ENCODE measurements at places on chromosomes 2 and 18.
A peak's percentile ranks its signal among the peaks of the same experiment; 100 is the strongest.

- peak; percentile 6 for DNase-seq
Observed at GRCh38 chr2:105287692-105288091, 41.8 kb downstream of the TGFBRAP1 start.

- no peak for DNase-seq
Observed at GRCh38 chr2:11990576-11990975, 244.1 kb downstream of the LPIN1 start.

DNA sequence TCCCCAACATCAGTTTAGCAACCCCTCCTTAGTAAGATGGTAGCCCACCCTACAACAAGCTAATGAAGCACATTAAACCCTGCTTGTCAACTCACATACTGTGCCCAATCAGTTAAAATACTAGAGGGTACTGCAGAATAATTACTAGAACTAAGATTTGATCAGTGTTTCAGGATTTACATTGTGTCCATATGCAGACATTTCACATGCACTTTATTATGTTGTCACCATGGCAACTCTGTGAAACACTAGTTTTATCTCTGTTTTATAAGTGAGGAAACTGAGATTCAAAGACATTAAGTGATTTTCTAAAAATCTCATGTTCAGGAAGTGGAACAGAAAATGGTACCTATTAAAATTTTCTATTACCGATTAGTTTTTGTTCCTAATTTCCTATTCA is 61.7 kb downstream of the CYBRD1 start:
- no peak for DNase-seq

DNA sequence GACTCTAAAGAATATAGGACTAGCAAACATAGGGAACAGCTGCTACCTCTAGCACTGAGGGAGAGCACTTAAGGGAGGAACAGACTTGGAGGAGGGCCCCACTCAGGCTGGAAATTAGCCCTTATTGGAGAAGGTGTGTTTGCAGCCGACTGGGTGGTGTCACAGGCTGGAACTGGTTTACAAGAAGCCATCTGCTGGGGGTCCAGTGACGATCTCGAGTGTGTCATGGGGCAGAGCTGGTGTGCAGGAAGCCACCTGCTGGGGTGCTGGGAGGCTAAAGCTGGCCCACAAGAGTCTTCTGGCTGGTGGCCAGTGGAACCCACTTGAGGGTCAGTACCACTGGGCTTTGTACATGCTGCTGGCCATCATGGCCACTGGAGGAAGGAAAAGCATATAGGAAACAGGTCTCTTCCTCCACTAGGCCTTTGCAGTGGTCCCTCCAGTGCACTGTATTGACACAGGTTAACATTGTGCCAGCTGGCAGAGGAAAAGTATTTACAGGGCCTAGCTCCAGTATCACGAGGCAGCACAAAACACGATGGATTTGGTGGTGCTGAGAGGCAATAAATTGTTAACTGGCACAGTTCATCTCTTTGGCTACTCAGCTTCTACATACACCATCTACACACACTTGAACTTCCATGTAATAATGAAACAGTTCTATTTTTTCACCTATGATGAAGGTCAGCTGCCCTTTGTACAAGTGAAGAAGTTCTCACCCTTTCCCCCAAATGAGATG is 43.6 kb downstream of the MAP3K20 start:
- no peak for DNase-seq

DNA sequence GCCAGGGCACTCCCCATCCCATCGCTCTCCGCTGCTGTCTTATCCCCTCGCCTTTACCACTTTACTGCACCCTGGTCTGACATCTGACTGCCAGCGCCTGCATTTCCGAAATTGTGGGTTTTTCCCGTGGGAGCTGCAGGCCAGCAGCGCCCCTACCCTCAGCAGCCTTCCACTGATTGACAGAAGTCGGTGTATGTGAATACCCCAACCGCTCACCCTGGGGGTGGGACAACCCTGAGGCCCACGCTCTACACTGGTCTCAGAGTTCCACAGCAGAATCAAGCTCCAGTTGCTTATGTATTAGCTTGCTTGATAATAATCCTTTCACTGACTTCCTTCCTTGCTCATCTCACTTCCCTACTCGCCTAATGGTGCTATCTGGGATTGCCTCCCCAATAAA is 62.0 kb downstream of the POLE4 start:
- DNase-seq = no peak

DNA sequence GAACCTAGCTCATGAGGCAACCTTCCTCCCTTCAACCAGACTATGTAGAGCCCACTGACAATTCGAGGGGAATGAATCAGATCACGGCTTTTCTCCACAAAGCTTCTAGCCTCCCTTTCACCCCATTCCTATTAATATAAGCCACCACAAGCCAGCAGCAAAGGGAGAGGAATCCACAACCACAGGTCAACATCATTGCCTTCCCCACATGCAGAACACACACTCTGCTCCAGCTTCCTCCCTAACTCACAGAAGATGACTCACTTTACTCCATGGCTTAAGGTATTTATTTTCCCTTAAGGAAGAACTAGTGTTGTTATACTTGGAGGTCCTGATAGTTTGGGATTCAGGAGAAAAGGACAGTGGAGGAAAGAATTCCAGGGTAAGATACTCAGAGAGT is 272.2 kb downstream of the C1D start:
- DNase-seq = no peak

GRCh38 chr2:219522111-219523030 is 8.1 kb downstream of the ASIC4 start:
- DNase-seq = no peak

GRCh38 chr2:45388541-45389100 is 222.4 kb downstream of the SRBD1 start:
- no peak for DNase-seq

DNA sequence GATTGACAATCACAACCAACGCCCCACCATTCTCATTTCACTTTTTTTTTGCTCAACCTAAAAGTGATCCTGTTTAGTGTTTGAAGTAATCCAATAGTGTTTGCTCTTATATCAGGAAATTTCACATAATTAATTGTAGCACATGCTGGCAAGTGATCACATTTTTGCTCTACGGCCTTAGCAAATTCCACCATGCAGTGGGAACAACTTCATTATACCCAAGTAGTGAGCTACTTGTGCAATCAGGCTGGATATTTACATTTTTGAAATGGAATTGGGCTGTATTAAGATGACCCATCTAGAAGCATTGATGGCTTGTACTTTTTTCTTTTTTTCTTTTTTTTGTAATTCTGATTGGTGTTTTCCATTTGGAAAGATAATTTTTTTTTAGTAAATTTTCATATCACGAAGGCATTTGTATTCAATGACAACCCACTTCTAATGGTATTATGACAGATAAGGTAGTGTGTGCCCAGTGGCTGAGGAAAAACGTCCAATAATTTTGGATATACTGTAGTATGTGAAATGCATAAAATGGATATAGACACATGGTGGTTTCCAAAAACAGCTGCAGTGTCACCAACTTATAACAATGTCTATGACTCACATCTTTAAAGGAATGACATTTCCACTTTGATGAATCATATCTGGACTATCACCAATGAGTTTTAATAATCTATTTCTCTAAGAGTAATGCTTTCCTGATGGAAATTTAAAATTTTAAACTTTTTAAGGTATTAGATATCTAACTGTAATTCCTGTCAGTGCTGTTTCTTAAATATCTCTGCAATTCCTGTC is 130.6 kb downstream of the COL6A3 start:
- no peak for DNase-seq

DNA sequence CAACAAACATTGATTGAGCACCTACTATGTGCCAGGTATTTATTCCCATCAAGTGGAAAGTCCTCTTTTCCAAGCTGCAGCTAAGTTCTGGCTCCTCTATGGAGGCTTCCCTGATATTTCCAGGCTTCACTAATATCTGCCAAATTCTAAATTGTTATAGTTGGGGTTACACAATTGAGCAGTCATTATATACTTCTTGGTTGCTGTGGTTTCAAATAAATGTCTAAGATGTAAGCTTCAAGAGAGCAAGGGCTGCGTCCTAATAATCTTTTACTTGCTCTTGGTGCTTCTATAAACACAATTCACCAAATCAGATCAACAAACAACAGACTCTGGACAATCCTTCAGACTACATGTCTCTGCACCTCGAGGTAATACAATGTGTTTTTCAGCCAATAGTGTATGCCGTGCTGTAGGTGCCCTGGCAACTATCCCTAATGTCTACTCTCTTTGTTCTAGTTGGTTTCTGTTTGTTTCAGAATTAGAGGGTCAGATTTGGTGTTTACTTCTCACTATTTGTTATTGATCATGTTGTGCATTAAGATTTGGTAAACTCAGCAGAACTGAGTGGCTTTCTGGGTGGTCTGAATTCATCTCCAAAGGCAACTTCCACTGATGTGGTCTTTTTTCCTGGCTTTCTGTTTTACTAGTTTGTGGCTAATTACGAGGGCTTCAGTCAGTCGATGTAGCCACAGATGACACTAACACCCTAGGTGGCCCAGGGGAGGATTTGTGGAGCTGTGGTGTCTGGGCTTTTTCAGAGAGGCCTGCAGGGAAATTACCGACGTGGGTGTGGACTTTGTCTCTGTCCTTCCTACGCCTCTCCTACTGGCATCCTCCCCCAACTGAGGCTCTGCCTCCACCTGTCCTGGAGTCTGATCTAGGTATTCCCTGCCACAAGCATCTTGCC is 50.4 kb downstream of the CDCA7 start:
- DNase-seq = no peak

DNA sequence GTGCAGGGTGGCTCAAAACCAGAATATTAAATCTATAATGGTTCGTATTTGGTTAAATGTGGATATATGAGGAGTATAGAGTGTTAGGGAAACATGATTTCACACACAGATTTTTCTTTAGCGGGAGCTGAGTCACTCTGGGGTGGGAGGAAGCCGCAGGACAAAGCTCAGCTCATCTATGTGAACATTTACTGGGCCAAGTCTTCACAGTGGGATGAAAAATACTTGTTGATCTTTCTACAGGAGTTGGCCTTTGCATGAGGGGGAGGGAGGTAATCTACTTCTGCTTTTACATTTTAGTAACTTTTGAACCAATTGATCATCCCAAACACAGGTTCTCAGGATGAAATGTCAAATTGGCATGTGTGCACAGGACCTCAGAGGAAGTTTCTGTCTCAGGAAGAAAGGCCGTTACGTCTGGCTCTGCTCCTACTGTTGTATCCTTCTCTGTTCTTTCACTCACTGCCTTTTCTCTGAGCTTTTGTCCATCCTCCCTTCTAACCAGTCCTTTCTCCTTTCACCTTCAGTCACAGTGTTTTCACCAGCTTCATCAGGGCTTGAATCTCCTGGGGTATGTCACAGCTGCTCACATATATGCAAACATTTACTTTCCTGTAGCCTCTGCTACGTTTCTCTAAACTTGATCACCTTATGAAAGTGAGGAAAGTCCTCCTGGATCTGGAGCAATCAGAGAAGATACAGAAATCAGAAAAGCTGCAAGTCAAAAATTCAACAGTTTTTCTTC is 943.3 kb upstream of the FANCL start:
- DNase-seq = no peak

- DNase-seq = no peak
Observed at GRCh38 chr2:15939556-15939853, 845 bp upstream of the MYCN start.

DNA sequence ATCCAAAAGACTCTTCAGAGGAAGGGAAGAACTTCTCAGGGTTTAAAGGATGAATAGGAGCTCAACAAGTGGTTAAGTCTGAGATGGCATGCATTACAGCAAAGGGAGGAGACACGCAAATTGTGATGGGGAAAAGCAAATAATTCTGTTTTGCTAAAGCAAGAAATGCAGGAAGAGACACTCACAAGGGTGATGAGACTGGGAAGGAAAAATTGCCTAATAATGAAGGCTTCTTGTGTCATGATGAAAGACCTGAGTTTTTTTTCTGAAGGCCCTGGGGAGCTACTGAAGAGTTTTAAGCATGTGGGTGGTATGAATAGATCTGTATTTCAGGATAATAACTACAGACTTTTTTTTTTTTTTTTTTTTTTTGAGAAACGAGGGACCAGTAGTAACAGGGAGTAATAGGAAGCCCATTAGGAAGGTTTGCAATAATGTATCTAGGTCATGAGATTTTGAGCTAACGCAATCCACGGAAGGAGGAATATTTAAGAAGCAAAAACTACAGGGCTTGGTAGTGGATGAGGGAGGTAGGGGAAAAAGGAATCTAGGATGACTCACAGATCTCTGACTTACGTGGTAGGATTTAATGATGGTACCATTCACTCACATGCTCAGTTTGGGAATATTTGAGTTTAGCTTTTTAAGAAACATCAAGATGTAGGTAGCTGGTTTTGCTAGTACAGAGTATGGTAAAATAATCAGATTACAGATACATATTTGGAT is 16.0 kb upstream of the SERPINB3 start:
- no peak for DNase-seq

GRCh38 chr2:225378984-225379383 is 20.5 kb upstream of the NYAP2 start:
- no peak for DNase-seq

GRCh38 chr2:43464590-43464989 is 131.2 kb downstream of the THADA start:
- DNase-seq = no peak

DNA sequence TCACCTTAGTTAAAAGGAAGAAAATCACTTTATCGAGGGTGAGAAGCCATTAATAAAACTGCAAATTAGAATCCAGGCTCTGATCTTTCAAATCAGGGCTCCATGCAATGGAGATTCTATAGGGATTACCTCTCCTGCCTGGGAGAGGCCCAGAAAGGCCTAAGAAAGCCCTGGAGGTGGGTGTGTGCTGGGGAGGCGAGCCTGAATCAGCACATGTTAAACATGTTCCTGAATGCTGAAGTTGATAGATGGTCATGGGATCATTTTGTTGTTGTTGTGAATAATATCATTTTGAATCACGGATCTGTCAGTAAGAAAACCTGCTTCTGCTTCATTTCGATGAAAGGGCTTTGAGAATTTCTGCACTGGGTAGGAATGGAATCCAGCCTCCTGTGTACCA is 254.3 kb downstream of the ACKR3 start:
- DNase-seq = no peak

DNA sequence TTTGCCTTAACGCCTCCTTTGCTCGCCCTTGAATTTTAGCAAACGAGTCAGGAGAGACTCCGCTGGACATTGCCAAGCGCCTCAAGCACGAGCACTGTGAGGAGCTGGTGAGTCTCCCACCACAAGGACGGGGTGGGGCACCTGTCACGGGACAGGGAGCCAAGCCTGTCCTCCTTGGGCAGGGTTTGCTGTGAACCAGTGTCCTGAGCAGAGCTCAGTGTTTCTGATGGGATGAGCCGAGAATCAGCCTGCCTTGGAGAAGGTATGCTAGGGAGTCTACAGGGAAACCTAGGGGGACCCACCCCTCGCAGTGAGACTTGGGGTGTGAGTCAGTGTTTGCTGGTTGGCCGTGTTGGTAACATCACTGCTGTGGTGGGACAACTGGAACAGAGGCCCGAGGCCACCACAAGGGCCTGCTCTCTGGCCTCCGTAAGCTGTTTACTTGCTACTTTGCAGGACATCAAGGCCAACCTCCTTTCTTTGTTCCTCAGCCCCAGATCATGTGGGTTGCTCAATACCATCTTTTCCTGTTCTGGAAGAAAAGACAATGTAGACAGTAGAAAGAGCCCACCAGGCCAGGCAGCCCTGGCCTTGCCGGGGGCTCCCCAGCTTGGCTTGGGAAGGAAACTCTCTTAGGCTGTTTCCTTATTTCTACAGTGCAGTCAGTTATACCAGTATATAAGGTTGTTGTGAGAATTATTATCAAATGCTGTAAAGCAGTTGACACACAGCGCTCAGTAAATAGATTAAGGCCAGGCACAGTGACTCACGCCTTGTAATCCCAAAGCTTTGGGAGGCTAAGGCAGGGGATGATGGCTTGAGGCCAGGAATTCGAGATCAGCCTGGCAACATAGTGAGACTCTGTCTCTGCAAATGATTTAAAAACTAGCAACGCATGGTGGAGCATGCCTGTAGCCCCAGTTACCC is 42.4 kb downstream of the ITGB1BP1 start:
- DNase-seq = no peak

- no peak for DNase-seq
Observed at GRCh38 chr2:179550214-179550613, 285.6 kb upstream of the SESTD1 start.

Measured in stimulated activated naive CD8-positive, alpha-beta T cell treated with anti-CD3 and anti-CD28 coated beads, Interleukin-15, amount 100 ng/mL, for 72 hours (primary cell).